Ovary (tissue), 10 donors: ENCODE measurements at places on chromosomes 13 and 19. TPM values are rescaled to one million over a fixed set of nuclear protein-coding genes. Genes with fewer than 3 reads are reported as not detected.

Gene NRTN
- total RNA-seq: 2.8 TPM

Gene UGGT2
- 30.7 TPM for total RNA-seq

Gene NXNL1
- not detected for total RNA-seq

Gene GPR183
- total RNA-seq: 2.4 TPM

Gene NPAS1
- 0.48 TPM for total RNA-seq

Gene LRFN3
- 31.2 TPM for total RNA-seq

Gene PTPRS
- total RNA-seq: 152 TPM

Gene PCDH9
- 1.5 TPM for total RNA-seq

Gene DMKN
- 177 TPM for total RNA-seq

Gene LGALS16
- total RNA-seq: not detected

Gene WDR87
- not detected for total RNA-seq

Gene FLT3LG
- 15.2 TPM for total RNA-seq

Gene ZNF667
- 12.1 TPM for total RNA-seq

Gene FGF22
- total RNA-seq: 1.6 TPM

Gene JUNB
- 154 TPM for total RNA-seq

Gene BRME1
- 3.7 TPM for total RNA-seq

Gene MIR17HG
- 5.3 TPM for total RNA-seq

Gene CTXN1
- 8.6 TPM for total RNA-seq

Gene SPTBN4
- 5.1 TPM for total RNA-seq

Gene GPR12
- total RNA-seq: not detected

Gene ZNF799
- 6.5 TPM for total RNA-seq

Gene ELSPBP1
- total RNA-seq: not detected

Gene ADAMTSL5
- 0.56 TPM for total RNA-seq

Gene TEX29
- not detected for total RNA-seq

Gene UHRF1
- 0.18 TPM for total RNA-seq

Gene NKG7
- total RNA-seq: 0.76 TPM

Gene C19orf33
- total RNA-seq: 16.3 TPM

Gene FXYD1
- 30.6 TPM for total RNA-seq

Gene ZNF540
- 9.5 TPM for total RNA-seq

Gene OR7C1
- total RNA-seq: not detected

Gene EDDM13
- not detected for total RNA-seq

Gene POU2F2
- 0.97 TPM for total RNA-seq

Gene LGALS14
- total RNA-seq: not detected

Gene DKKL1
- total RNA-seq: 2.4 TPM

Gene ZC3H13
- total RNA-seq: 54.8 TPM

Gene CBARP
- 0.83 TPM for total RNA-seq

Gene CERS1
- 0.99 TPM for total RNA-seq

Gene SERTM1
- total RNA-seq: 65.1 TPM

Gene GNA15
- 2.0 TPM for total RNA-seq

Gene SLC10A2
- total RNA-seq: not detected

Gene NKPD1
- 0.20 TPM for total RNA-seq

Gene F10
- total RNA-seq: 28.3 TPM

Gene C1QTNF9B
- not detected for total RNA-seq

Gene IGFL1
- total RNA-seq: not detected

Gene CHMP2A
- 100 TPM for total RNA-seq

Gene PAN3
- 36.7 TPM for total RNA-seq

Gene CDC34
- 56.1 TPM for total RNA-seq

Gene SLC25A41
- total RNA-seq: 0.20 TPM

Gene ZNF536
- total RNA-seq: not detected

Gene SNRPA
- 48.9 TPM for total RNA-seq

Gene B3GNT8
- 0.76 TPM for total RNA-seq

Gene MAST1
- total RNA-seq: 1.4 TPM

Gene TSEN34
- total RNA-seq: 98.8 TPM

Gene FGF21
- not detected for total RNA-seq

Gene DCT
- 0.37 TPM for total RNA-seq

Gene FUZ
- total RNA-seq: 24.1 TPM

Gene C13orf42
- total RNA-seq: not detected

Gene NLRP7
- total RNA-seq: not detected
